ENCODE measurements at places on chromosomes 1 and 21.

DNA sequence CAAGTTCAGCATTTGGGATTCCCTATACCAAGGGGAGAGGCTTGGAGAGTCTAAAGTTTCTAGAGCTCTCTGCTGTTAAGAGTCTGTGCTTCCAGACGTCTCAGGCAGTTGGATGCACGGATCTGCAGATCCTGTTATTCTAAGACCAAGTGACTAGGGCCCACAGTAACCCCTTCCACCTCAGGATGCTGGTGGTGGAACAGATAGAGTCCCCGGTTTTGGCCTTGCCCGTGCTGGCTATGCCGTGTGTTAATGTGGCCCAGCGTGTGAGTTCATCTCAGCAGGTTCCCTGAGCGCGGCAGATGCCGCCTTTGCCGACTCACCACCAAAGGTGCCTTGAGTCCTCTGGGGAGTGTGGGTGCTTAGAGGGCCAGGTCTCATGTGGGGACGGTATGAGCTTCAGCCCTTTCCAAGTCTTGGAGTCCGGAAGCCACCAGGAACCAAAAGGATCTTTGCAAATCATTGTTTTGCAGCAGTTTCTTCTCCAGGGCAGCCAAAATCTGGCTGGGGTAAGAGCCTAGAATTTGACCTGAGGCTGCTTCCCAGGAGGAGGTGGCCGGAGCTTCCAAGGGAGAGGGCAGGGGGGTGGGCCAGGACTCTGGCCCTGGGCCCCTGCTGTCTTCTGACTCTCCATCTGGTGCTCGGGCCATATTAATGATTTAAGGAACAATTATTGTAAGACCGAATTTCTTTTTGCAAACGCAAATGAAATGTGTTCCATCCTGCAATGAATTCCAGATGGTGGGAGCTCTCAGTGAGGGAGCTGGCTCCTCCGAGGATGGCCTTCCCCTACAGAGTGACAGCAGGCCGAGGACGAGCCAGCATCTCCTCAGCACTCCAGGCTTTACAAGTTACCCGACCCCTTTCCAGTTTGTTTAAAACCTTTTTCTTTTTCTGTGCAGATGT, 205.7 kb downstream of the FOXD2 start:
- peak; percentile 84 for DNase-seq

DNA sequence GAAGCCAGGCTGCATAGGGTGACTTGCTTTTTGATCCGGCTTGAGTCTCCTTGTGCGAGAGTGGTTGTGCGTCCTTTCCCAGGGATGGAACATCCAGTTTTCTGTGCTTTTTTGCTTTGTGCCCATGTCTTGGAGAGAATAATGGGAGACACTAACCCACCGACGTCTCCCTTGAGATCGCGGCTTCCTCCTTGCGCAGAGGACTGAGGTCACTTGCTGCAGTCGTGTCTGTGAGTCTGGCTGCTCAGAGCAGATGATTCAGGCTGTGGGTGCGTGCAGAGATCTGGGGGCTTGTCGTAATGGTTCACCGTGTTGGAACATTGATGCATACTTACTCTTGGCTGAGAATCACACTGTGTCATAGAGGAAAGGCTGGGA, 164.5 kb upstream of the CACNA1E start:
- DNase-seq: no peak

- DNase-seq: no peak
These were observed 2.6 kb upstream of the TNFRSF9 start for GRCh38 chr1:7943251-7943650.

- peak; percentile 38 for DNase-seq
These were observed 122.5 kb upstream of the NCAM2 start for GRCh38 chr21:20875742-20876141.

DNA sequence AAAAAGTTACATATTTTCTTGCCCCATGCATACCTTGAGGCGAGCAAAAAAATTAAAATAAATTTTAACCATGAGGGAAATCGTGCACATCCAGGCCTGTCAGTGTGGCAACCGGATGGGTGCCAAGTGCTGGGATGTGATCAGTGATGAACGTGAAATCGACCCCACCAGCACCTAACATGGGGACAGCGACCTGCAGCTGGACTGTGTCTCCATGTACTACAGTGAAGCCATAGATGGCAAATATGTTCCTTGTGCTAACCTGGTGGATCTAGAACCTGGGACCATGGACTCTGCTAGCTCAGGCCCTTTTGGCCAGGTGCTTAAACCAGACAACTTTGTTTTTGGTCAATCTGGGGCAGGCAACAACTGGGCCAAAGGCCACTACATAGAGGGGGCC, 67.4 kb upstream of the PODN start:
- DNase-seq: no peak

DNA sequence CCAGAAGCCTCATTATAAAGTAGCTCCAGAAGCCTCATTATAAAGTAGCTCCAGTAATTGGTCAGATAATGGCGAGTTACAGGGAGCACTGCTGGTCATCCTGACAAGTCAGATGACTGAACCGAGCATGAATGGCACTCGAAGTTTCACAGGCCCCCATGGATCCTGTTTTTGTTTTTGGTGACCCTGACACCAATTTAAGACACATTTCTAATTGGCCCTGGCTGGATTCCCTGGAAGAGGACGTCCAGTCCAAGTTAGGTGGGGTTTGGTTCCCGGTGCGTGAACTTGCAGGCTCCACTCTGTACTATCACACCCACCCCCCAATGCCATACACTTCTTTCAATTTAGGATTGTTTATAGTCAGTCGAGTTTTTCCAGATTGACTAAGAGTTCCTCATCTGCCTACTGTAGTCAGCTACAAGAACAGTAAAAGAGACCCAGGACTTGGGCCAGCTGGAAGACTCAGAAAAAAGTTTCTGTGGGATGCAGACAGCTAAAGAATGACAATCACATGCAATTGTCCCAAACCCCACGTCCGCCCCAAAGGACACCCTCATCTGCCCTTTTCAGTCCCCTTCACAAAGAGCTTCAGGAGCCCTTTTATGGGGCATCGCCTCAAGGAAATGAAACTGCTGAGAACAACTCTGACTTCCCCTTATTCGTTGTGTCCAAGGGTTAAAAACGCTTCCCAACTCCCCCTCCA, 2.7 kb downstream of the DHRS3 start:
- peak; percentile 73 for DNase-seq

DNA sequence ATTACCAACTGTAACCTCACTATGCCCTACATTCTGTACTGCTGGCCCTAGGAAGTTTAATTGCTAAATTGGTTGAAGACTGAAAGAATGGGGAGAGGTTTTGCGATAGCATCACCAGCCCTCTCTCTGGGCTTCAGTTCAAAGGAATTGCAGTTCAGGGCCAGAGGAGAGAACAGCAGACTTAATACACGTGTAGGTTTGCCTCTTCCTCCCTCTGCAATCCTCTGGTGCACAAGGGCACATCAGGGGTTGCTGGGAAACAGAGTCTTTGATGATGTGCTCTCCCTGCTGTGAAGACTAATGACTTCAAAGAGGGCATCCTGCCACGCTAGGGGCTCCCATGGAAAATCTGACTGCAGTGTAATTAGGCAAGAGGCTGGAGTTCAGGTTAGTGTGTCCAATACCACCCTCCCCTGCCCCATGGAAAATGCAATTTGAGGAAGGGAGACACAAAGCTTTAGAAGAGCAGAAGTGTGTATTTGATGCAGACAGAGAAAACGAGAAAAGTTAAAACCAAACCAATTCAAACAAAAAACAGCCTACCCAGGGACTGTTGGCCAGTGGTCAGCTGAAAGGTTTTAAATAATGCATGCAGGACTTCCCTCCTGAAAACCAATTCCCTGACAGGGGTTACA, 167.9 kb downstream of the ASTN1 start:
- DNase-seq: peak; percentile 86

- DNase-seq: peak; percentile 67
These were observed 59.9 kb downstream of the PLXNA2 start for GRCh38 chr1:208183977-208184911.

- no peak for DNase-seq
These were observed 2.4 kb upstream of the PTPRC start for GRCh38 chr1:198636391-198636790.

- no peak for DNase-seq
These were observed 11.9 kb downstream of the XPR1 start for GRCh38 chr1:180643693-180644092.

DNA sequence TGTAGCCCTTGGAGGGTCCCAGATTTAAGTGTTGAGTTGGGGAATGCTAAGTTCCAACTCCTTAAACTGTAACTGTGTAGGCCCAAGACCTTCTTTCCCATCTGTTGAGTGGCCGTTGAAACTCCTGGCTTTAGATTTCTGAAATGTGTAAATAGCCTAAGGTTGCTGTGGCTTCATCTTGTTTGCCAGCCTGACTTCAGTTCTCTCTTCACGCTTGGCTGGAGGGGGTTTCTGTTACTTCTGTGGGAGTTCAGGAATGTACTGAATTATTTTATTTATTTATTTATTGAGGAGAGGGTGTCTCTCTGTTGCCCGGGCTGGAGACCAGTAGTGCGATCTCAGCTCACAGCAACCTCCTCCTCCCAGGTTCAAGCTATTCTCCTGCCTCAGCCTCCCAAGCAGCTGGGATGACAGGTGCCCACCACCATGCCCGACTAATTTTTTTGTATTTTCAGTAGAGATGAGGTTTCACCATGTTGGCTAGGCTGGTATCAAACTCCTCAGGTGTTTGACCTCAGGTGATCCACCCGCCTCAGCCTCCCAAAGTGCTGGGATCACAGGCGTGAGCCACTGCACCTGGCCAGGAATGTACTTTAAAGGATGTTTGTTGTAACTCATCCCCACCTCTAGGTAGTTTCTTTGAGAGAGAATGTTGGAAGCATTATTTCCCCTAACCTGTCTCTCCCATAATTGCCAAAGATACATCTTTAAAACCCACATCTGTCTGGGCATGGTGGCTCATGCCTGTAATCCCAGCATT, 5.9 kb downstream of the TTC39A start:
- DNase-seq: no peak

DNA sequence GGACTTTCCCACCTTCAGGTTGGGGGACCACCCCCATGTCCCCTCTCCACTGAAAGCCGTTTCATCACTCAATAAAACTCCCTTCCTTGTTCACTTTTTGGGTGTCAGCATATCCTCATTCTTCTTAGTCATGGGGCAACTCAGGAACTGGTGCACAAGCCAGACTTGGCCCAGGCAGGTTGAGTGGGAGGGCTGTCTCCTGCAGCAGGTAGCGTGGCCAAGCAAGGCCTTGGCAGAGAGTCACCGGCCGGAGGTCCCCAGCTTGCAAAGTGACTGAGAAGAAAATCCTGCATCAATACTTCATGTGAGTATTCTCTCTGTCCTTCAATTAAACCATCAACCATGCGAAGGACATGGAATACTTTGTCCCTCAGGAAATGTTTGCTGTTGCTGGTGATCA, 148.9 kb downstream of the RHOU start:
- DNase-seq: no peak

DNA sequence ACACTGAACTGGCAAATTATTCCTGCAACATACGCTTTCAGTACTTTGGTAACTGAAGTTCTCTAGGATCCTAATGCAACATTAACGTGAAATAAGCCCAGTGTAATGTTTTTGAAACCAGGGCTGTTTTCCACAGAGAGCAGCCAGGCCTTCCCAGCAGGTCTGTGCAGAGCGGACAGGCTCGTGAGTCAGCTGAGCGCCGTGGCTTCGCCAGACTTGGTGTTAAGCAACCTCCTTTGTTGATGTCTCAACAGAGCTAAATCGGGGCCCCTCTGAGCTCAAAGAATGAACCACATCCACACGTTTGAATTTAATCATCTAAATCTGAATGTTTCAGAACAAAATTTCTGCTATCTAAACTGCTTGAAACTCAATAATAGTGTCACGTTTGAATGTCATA, 181.8 kb upstream of the FMN2 start:
- DNase-seq: no peak

- no peak for DNase-seq
These were observed 61.1 kb upstream of the LPGAT1 start for GRCh38 chr1:211891708-211892107.

DNA sequence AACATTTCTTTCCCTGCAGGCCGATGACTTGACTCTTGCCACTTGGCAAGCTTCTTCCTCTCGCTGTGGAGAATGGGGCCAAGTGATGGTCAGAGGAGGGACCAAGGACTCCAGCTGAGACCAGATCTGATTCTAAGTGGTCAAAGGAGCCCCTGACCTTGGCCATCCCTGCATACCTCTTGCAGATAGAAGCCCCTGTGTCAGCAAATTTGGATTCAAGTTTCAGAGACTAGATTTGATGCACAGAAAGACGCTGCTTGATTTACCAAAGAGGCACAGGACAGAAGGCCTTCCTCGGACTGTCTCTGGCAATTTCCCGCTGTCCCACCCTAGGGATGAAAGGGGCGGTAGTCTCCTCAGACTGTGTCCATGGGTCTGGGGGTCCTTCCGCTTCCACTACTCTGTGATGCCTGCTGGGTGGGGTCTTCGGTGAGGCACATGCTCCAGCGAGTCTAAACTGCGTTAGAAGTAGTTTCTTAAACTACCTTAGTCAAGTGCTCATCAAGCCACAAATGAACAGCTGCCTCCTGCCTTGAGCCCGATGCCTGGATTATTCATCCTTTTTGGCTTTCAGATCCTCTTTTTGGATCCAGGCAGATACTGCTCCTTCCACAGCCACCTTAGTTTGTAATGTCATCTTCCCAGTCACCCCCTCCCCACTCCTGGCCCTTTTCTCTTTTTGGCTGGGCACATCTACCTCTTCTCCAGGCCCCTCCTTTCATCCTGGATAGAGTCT, 31.8 kb upstream of the RBM15 start:
- no peak for DNase-seq

DNA sequence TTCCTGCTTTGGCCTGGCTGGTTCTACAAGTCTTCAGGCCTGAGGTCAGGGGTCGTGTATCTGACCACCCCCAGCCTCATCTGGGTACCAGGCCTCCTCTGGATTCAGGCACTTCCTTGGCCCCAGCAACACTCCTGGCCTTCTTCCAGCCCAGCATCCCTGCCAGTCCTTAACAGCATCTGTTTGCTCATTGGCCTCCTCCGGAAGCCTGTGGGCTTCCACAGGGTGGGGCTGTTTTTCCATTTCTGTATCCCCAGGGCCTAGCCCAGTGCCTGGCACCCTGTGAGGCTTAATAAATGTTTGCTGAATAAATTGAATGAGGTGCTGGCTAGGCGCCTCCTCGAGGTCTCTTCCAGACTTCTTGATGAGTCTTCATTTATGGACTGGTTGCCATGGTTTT, 21.5 kb upstream of the GPR37L1 start:
- DNase-seq: no peak

DNA sequence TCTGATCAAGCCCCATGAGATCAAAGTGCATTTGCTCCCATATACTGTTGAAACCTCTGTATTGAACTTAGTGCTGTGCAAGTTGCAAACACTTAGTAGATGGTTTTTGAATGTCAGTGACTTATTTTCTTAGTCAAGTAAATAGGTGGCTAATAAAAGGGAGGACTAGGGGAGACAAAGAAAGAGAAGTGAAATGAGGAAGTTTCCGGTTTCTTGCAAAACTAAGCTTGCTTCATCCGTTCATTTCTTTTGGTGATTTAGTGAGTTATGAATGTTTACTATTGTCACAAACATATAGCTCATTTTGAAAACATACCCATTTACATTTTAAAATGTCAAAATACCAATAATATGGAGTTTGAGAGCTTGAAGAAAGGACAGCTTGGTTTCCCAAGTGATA, 23.0 kb downstream of the ADAMTS5 start:
- no peak for DNase-seq

- DNase-seq: no peak
These were observed 30.0 kb upstream of the HMCN1 start for GRCh38 chr1:185704181-185704580.

GRCh38 chr1:30123896-30124295, 599.5 kb downstream of the MATN1 start:
- DNase-seq: no peak

Data from eye (tissue), 1 donor.